ENCODE measurements at places on chromosomes 7 and 10.

DNA sequence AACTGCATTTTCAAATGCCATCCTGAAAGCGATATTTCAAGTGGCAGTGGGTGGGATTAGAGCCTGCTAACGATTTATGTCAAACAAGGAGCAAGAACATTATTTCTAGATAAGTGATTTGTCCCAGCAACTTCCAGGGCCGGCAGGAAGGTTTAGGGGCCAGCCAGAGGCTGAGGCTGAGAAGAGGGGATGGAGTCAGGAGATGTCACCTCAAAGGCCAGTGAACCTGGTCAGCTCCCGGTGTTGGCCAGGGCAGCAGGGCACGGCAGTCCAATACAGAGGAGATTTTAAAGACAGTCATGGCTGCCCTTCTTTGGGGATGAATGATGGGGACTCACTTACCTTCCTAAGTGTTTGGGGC lies 105.7 kb upstream of the PPIF start:
- no peak for DNase-seq

DNA sequence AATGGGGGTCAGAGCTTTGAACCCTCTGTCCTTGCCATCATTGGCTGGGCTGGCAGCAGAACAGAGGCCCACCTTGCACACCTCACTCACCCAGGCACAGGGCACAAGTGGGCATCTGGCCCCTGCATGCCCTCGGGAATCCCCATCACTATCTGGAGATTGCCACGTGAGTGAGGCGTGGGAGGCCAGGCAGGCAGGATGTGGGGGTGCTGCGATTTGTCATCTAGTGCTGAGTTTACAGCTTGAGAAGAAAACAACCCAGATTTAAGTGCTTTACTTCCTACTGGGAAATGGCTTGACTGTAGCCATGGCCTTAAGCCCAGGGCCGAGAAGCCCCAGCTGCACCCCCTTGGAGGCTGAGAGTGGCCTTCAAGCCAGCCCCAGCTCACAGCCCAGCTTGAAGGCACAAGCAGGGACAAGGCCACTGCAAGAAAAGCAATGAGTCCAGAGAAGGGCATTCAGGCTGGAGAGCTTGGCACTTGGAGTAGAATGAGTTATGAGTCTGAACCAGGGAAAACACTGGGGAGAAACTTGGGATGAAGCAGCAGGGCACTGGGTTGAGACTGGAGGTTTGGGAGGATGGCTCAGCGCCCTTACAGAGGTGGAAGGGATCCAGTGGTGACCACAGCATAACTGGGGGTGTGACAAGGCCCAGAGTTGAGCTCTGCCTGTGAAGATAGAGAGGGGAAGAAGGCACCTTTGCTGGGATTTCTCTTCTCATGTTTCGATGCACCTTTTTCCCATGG lies 123.0 kb downstream of the CXCL12 start:
- DNase-seq: no peak

- DNase-seq: no peak
These were observed 3.3 kb upstream of the DIP2C start for GRCh38 chr10:692682-693351.

DNA sequence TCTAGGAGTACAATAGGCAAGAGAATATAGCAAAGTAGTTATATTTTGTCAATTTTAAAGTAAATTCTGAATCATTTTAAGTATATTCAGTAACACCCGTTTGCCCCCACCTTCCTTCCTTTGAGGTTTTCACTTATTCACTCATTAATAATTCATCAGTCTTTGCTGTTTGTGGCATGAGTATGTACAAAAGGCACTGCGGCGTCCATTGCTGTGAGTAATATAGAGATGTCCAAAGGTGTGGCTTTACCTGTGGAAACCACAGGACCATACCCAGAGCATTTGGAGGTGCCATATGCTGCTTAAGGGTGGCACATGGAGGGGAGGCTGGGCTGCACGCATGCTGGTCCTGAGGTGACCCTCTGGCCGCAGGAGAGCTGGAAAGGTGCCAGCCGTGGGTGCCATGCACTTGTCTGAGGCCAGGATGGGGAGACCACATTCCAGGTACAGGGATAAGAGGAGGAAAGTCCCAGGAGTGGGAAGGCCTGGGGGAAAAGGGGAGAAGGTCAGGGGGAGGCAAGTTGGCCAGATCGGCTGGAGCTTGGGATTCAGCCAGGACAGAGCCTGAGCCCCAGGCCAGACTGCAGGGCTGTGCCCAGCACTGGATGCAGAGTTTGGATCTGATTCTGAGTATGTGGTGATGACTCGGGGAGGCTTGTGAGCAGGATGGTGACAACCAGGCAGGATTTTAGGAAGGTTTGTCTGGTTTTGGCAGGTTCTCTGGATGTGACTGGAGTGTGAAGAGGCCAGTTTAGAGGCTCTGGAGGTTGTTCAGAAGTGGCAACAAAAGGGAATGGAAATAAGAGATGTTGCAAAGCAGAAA lies 223.4 kb downstream of the MGMT start:
- no peak for DNase-seq

GRCh38 chr10:114686013-114686412 lies 27.9 kb upstream of the ABLIM1 start:
- DNase-seq: no peak

Data from NCI-H1930 (cell line).